Stimulated activated naive CD4-positive, alpha-beta T cell (primary cell): ENCODE measurements at places on chromosomes 4 and X.

DNA sequence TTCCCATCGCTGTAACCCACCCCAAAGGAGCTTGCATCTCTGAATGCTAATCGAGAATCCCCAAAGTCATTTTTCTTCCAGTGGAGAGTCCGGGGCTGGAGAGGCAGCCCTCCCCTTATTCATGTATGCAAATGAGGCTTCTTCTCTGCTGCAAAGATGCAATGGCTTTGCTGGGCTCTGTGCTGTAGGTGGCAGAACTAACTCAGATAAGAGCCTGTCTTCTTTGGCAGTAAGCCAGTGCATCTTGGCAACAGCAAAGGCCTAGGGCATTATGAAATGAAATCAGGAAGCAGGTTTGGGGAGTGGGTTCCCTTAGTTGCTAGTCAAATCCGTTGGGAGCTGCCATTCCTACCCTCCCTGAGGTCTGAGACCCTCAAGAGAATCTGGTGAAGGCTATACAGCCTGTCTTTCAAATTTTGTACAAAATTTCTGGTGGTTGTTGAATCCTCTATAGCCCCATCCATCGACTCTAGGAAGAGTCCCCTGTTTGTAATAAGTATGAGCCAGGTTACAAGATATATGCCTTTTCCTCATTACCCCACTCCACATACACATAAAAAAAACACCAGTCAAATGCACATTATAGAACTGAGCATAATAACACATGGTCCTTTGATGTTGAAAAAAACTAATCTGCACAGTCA, 290.6 kb upstream of the TAPT1 start:
- no peak for DNase-seq

DNA sequence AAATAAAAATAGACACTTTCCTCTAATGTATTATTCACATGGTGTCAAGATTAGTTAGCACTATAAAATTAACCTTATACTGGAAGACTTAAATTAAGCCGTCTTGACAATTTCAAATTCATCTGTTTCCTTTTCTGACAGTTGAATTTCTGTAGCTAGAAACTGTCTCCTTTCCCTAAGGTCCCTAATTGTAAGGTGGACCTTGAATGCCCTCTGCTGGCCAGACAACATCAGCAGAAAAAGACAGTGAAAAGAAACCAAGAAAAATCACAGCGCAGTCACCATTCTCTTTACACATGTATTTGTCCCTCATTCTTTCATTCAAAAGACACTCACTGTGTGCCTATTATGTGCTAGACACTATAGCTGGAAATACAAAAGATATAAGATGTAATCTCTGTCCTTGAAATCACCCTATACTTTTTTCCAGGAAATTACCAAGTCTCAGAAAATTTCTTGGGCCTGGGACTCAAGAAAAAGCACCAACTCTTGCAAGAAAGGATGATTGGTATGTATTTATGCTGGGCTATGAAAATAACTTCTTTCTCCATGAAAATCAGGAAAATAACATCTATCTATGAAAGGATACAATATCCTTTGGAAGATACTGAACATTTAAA, 32.7 kb upstream of the AMBN start:
- no peak for DNase-seq

DNA sequence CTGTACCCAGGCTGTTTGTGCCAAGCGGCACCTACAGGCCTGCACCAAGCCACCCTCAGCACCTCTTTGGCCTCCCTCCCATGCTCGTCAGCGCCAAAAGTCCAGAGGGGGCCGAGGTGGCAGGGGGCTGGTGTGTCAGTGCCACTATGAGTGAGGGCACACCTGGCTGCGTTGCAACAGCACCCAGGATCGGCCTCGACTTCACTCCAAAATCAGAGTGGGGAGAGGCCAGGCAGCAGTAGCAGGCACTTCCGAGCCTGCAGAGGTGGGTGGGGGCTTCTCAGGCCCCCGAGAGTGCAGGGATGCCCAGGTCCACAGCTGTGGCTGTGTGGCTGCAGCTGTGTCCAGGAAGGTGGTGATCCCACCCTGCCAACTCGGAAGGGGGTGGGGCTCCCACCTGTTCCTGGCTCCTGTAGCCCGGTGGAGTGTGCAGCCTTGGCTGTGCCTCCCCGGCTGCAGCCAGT, 58.5 kb downstream of the PPA2 start:
- no peak for DNase-seq

DNA sequence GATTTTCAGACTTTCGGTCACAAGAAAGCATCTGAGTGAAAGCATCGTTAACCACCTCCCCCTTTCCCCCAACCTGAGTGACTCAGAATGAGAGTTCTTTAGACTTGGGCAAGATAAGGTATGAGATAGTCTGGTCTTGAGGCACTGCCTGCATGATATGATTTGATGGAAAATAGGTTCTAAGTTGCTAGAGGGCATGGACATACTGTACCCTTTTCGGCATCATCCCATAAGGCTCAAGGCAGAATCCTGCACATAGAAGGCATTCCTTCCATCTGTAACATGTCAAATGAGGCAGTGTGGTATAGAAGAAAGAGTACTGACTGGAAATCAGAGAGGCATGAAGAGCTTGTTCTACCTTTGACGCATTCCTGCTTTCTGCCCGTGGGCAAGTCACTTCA, 16.8 kb upstream of the AMOT start:
- DNase-seq = no peak

DNA sequence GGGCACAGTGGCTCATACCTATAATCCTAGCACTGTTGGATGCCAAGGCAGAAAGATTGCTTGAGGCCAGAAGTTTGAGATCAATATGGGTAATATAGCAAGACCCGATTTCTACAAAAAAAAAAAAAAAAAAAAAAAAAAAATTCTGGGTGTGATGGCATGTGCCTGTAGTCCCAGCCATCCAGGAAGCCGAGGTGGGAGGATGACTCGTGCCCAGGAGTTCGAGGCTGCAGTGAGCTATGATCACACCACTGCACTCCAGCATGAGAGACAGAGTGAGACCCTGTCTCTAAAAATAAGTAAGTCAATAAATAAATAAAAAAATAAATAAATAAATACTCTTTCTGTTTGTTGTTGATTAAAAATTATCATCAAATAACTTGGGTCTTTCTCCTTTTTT, 62.4 kb upstream of the BMPR1B start:
- no peak for DNase-seq

DNA sequence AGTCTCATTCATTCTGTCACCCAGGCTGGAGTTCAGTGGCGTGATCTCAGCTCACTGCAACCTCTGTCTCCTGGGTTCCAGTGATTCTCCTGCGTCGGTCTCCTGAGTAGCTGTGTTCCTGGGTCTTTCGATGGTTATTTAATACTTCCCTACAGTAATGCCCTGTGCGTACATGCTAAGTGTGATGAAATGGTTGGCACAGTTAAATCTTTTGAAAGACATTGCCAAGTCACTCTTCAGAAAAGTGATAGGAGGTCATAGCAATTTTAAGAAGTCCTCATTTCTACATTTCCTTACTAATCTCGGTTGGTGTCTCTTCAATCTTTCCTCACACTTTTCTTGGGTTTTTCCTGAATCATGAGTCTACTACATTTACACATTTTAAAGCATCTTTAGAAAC, 14.4 kb downstream of the HTT-AS start:
- DNase-seq = no peak

DNA sequence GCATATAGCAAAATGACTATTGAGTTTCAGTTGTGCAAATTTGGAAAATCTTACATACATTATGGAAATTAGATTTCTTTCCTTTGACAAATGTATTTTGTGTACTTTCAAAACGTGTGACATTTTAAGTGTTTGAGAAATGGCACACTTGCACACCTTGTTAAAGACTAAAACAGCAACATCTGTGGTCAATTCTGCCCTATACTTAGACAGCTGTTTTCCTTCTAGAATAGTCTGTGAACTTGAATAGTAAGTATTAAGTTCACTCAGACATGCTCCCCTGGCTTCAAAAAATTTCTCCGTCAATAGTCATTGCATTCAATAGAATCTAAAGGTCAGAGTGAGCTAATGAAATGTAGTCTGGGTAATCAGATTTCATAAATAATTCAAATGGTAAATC, 21.7 kb upstream of the TBC1D9 start:
- DNase-seq = no peak

GRCh38 chrX:78452356-78452755, 124.9 kb upstream of the CYSLTR1 start:
- no peak for DNase-seq

GRCh38 chr4:149999485-150000074, 78.7 kb upstream of the DCLK2 start:
- DNase-seq = no peak

- DNase-seq = no peak
Observed at GRCh38 chr4:39712819-39713607, 15.1 kb downstream of the UBE2K start.

GRCh38 chrX:79367907-79368306, 773 bp upstream of the ITM2A start:
- DNase-seq = no peak

DNA sequence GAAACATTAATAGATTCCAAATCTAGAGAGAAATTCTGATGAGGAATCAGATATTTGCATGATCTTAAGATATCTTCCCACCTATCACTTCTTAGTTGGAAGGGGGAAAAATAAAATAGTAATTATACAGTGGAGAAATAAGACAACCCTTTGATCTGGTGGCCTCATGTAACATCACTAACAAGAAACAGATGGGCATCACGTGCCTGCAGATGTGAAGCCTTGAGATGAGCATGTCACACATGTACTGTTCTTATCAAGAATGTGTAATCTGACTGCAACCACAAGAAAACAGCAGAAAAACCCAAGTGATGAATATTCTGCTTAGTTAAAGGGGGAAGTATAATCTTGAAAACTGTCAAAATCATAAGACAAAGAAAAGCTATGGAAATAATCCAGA, 31.4 kb upstream of the NKX6-1 start:
- no peak for DNase-seq

DNA sequence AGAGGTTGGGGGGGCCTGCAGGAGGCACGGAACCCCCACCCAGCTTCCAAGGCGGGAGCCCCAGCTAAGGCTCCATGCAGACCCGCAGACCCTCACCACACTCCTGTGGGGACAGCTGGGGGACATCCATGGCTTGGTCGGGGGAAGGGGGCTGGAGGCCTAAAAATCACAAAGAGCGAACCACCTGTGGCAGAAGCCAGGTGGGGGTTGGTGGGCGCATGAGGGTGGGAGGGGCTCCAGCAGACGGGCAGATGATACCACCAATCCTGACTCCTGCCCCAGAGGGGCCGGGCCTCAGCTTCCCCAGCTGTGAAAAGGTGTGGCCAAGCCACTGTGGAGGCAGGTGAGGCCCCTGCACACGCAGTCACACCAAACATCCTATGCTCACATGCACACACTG, 111.6 kb downstream of the FAM53A start:
- no peak for DNase-seq

GRCh38 chr4:11597506-11597905, 168.8 kb upstream of the HS3ST1 start:
- no peak for DNase-seq

DNA sequence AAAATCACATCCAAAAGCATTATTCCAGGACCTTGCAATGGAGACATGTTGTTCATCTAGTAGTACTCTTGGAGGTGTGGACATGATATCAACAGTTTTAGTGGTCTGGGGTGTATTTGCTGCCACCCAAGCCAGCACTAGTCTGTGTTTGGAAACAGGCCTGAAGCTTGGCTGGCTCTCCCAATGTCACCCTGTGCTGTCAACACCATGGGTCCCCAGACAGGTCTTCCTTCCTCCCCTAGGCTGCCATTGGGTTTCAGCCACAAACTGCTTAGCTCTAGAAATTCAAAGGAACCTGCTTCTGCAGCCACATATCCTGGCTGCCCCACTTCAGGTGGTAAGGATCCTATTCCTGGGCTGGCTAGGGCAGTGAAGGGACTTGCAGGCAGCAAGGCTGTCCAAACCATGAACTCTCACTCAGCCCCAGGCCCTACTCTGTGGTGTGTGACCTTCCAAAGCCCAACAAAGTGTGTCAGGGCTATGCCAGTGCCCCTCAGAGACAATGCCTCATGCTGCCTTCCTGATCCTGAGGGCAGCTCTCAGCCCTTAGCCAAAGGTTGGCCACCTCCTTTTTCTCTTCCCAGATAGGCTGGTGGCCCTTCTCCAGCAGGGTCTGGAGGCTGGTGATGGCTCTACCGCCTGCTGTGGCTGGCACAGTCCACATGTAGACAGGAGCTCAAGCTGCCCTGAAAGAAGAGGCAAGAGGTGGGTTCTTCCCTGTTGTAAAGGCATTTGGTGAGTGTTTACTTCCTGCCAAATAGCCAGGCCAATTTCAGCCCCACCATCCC, 18.3 kb downstream of the AMER1 start:
- DNase-seq = no peak

DNA sequence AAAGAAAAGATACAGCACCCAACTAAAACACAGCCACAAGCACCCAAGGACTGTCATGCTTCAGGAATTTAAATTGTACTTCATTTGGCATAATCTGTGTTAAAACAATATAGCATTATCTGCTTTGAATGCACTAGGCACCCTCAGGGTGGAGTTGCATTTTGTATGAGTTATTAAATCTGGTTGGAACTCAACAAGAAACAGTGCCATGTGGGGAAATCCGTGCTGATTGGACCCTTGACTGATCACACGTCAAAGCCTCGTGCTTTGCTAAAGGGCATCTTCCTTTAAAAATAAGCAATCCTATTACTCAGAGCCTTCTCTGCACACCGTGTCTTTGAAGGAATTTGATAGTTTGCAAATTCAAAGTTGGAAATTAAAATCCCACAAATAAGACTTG, 35.4 kb downstream of the IGFBP7 start:
- DNase-seq = no peak

- DNase-seq = no peak
Observed at GRCh38 chrX:149908308-149908707, 21.1 kb upstream of the HSFX4 start.

GRCh38 chr4:149050840-149051239, 608.6 kb upstream of the NR3C2 start:
- DNase-seq = no peak

- DNase-seq = no peak
Observed at GRCh38 chrX:53337101-53337500, 55.7 kb upstream of the IQSEC2 start.

DNA sequence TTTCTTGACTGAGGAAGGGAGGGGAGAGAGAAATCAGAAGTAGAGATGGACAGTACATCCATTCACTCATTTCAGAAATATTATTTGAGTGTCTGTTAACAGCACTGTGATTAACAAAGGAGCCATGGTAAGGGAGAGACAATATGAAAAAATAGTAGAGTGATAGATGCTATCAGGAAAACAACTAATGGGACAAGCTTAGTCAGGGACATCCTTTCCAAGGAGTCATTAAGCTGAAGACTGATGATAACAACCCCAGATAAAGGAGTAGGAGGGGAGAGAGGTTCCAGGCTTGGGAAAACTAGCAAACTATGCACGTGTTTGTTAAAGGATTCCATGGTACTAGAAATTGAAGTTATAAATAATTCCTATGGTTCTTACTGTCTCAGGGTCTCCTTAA, 122.2 kb downstream of the CBR4 start:
- no peak for DNase-seq

DNA sequence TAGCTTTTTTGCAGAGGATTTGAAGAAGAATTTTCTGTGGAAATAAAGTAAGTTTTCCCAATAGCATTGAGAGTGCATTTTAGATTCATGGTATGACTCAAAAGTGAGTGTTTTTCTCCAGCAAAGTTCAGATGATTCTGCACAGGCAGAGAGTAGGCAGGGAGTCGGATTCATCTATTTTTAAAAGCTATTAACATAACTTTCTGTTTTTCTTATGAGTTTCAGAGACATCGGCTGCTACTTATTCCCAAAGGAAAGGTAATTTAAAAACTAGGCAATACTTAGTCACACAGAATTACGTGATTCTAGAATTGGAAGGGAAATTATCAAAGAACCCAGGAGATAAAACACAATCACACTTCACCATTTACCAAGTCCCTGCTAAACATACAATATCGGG, 4.4 kb downstream of the CCDC110 start:
- DNase-seq = no peak
